Muscle of leg (tissue), 16 donors: ENCODE measurements at places on chromosomes 11 and 22. TPM values are rescaled to one million over a fixed set of nuclear protein-coding genes. Genes with fewer than 3 reads are reported as not detected.

- DNase-seq, result peak; percentile 91
Observed at GRCh38 chr11:76207642-76208401, 1.5 kb upstream of the WNT11 start.

GRCh38 chr11:6284250-6284649 lies 24.6 kb downstream of the CCKBR start:
- DNase-seq, result no peak

DNA sequence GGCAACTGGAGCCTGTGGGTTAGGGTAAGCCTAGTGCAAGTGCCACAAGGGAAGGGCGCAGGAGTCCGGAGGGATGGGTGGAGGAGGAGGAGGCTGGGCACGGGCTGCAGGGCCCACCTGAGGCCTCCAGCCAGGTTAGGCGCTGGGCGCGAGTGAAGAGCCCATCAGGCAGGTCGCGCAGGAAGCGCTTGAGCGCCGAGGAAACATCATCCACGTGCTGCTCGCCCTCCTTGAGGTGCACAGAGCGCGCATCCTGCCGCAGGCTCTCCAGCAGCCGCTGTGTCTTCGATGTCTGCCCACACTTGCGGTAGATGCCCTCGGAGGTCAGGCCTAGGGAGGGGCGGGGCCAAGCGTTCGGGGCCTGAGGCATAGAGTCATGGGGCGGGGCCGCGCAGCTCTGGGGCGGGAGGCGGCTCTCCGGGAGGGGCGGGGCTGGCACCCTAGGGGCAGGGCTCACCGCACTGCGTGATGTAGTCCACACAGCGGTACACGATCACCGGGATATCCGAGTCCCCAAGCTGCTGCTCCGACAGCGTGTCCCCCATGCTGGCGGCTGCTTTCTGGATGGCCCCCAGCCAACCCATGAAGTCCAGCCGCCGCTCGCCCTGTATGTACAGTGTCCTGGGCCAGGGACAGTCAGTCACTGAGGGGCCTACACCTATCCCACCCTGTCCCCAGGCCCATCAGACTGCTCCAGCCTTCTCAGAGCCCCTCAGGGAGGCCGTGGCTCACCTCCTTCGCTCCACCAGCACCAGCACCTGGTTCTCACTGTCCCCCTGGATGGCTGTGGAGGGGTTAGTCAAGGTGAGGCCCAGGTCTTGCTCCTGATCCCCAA lies 22.9 kb upstream of the PDE2A start:
- DNase-seq, result no peak

GRCh38 chr11:114154271-114155047 lies 94.9 kb downstream of the ZBTB16 start:
- no peak for DNase-seq

GRCh38 chr11:11882539-11882938 lies 40.8 kb downstream of the USP47 start:
- DNase-seq, result no peak

DNA sequence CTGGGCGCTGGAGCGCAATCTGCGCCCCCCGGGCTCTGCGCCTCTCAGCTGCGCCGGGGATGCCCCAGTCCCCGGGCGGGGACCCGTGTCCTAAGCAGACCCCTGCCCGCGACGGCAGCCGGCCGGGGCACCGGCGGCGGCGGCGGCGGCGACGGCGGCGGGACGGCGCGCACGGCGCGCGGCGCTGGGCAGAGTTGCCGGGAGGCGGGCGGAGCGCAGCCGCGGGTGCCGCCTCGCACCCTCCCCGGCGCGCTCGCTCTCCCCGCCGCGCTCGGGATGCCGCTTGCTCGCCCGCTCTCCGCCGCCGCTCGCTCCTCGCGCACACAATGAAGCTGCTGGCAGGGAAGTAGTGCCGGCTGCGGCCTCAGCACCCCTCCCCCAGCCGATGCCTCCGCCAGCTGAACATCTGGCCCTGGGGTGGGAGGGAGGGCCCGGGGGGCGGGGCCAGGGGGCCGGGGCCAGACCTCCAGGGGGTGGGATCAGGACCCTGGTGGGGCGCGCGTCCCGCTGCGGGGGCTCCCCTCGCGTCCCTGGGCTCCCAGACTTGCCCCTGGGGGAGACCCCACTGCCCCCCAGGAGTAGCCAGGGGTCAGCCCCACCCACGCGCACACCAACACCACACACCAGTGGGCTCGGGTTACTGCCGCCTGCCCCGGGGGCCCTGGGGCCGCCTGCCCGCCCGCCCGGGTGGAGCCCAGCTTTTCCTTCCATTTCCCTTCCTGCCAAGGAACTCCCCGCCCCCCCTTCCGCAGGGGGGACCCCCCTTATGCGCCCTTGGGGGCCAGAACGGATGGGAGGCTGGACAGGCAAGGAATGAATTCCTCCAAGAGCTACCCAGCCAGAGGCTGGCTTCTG lies at the start of gene RCOR2:
TSS of gene RCOR2 (minus strand) at position 328 of the 855 bp plus-strand sequence. CDS start 708 bp downstream, outside the sequence.
- DNase-seq, result peak; percentile 95

- peak; percentile 82 for DNase-seq
Observed at GRCh38 chr11:111021131-111021530, 224.4 kb upstream of the POU2AF2 start.

Gene LSP1
- 43.4 TPM for total RNA-seq

GRCh38 chr22:45007391-45008185 lies 2.2 kb downstream of the PHF21B start:
- DNase-seq, result peak; percentile 74

DNA sequence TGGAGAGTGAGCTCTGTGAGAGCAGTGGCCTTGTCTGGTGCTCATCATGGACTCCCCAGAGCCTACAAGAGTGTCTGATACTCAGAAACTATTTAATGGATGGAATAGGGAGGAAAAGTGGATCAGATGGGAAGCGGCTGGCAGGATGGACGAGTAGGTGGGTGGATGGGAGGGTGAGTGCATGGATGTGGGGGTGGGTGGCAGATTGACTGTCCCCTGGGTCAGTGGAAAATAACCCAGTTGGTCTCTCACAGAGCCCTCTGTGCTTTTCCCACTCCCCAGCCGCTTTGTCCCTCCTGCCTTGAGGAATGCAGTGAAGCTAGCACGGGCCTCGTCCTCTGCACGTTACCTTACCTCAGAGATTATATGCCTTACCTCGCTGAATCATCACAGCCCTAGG lies 5.9 kb downstream of the SPI1 start:
- DNase-seq, result no peak

Gene MED17
- 20.8 TPM for total RNA-seq

DNA sequence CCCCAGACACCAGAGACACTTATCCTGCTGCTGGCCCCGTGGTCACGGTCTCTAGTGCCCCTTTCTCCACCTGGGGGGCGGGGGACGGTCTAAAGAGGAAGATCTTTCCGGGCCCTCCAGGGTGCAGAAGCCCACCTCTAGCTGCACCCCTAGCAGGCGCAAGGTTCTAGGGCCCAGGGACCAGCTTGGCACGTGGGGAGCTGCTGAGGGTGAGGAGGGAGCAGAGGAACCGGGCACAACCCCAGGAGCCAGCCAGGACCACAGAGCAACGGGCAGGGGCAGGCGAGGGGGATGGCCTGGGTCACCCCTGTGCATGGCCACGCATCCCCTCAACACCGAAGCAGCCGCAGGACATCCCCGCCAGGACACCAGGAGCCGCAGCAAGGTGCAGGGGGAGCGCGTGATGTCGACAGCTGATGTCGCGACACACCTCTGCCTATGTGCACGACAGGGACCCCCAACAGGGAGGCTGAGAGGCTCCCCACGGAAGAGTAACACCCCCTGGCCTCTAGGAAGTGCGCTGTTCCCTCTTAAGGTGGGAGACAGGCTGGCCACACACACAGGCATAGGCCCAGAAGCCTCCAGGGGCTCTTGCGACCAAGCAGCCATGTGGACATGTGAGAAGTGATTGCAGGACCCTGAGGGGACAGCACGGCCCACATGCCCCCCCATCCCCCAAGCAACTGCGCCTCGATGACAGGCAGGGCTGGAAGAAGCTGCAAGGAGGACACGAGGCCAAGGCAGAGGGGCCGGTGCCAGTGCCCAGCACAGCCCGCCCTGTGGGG lies 5.1 kb downstream of the LRFN4 start:
- no peak for DNase-seq

DNA sequence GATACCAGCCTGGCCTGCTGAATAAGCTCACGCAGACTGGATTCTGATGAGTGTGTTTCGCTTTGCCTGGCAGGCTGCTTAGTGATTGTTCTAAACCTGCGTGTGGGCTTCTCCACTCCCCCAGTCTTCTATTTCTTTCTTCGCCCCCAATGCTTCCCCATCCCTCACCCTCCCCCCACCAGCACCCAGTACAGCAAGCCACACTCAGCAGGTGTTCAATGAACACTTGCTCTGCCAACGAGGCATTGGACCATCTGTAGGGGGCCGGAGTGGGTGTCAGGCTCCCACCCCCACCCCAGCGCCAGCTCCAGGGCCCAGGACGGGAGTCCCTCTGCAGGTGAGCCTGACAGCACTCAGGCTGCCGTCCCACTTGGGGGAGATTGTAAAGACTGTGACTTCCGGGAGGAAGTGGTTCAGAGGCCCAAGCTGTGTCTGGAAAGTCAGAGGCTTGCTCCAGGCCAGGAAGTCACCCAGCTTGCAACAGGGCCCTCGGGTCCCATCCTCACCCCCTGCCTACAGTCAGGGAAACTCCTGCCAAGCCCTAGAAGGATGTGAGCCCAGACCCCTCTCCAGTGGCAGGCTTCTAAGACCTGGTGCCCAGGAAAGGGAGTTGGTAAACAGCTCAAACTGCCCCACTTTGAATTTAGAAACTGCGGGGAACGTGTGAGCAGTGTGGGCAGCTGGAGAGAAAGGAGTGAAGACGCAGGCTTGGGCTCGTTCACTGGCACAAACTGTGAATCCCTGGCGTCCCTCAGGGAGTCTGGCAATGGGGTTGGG lies 66.3 kb upstream of the PRDM11 start:
- peak; percentile 71 for DNase-seq

DNA sequence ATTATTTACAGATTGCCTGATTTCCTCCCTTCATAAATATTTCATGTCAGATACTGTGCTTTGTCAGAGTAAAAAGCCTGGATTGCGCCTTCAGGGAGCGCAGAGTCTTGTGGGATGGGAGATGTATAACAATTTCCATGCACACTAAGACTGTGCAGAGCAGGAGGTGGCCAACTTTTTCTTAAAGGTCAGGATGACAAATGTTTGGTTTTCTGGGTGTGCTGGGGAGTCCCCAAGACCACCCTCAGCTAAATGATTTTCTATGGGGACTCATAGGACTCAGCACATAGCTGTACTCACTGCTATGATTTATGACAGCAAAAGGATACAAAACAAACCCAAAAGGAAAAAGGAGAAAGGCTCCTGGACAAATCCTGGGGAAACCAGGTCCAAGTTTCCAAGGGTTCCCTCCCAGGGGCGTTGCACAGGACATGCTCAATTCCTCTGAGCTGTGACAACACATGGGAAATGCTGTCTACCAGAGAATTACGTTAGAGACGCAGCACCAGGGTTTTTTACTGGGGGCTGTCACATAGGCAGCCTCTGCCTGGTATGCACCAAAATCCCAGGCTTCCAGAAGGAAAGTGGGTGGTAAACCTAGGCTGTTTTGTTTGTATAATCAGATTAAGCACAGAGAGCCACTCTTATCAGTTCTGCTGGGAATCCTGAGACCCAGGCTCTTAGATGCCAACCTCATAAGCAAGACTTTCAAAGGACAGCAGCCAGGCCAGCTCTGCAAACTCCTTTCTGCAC lies 59.1 kb downstream of the CSNK2A3 start:
- DNase-seq, result peak; percentile 46

GRCh38 chr22:22519591-22519990 lies 479 bp downstream of the ZNF280A start:
- no peak for DNase-seq
